ENCODE measurements at places on chromosomes 11 and 22.

DNA sequence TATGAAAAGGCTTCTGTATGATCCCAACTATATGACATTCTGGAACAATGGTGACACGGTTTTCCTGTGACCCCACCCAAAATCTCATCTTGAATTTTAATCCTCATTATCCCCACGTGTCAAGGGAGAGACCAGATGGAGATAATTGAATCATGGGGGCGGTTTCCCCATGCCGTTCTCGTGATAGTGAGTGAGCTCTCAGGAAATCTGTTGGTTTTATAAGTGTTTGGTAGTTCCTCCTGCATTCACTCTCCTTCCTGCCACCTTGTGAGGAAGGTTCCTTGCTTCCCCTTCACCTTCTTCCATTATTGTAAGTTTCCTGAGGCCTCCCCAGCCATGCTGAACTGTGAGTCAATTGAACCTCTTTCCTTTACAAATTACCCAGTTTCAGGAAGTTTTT is 53.1 kb upstream of the TSPAN18 start:
- no peak for DNase-seq

- no peak for DNase-seq
Measured at GRCh38 chr11:80103142-80103859, 662.5 kb upstream of the TENM4 start.

DNA sequence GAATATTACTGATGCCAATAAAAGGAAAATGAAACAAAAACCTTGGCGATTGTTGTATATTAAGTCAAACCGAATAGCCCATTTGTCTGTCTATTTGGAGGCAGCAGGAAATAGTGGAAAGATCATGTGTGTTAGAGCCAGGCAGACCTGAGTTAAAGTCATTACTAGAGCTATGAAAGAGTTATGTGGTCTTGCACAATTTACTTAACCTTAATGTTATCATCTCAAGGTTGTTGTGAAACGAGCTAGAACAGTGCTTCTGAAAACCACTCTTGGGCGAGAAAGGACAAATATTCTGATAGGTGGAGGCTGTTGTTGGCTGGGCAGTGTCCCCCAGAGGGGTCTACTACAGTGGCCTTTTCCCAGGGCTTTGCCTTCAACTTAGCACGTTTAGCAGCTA is 60.0 kb upstream of the NUP160 start:
- no peak for DNase-seq

GRCh38 chr11:110897035-110897434 is 184.8 kb upstream of the ARHGAP20 start:
- no peak for DNase-seq

DNA sequence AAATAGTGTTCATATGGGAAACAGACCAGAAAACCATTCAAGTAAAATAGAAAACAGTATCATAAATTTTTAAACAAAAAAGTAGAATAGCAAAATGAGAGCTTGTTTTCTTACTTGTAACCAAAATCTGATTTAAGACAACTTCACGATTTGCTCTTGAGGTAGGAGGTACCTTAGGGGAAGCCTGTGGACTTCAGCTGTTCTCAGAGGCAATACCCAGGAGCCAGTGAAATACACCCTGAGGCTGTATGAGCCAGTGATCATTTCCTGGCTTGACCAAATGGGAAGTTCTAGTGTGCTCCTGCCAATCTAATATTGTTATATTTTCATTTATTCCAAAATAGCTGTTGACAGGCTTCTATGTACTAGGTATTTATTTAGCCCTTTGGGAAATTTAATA is 104.8 kb downstream of the ARHGAP42 start:
- DNase-seq, result no peak

DNA sequence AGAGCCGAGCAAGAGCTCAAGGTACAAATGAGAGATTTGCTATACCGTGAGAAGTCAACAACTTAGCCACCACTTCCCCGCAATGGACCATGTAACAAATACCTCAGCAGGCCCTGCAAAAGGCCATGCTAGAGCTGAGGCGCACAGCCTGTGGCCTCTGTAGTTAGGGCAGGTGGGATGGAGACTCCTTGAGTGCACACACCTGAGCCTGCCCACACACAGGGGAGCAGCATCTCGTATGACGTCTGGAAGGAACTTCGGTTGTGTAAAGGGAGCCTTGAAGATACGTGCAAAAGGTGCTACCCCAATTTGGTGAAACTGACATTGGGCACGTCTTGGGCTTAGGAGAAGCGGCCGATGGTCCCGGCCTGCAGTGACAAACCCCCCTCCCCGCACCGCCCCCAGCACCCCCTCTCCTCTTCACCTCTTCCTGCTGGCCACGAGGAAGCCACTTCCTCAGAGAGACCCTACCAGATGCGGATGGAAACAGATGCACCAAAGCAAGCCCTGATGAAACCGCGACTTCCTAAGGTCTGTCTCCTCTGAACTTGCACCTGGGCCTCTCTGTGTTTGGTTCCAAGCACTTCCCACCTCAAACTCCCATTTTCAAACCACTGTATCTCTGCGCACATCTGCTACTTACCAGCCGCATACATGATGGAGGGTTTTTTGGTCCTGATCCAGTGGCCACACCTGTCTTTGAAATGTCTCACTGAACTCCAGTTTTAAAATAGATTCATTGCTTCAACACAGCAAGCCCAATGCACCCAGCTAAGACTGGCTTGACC is 10.6 kb downstream of the CDPF1 start:
- no peak for DNase-seq

GRCh38 chr11:40337118-40337517 is 1122.3 kb downstream of the LRRC4C start:
- DNase-seq, result no peak

GRCh38 chr11:123588117-123588863 is 66.1 kb downstream of the SCN3B start:
- no peak for DNase-seq

- DNase-seq, result no peak
Measured at GRCh38 chr11:8610532-8611116, 16.6 kb upstream of the STK33 start.

- no peak for DNase-seq
Measured at GRCh38 chr11:66157182-66157864, 87.3 kb downstream of the PACS1 start.

- DNase-seq, result no peak
Measured at GRCh38 chr22:29994027-29994715, 86.1 kb upstream of the HORMAD2 start.

GRCh38 chr11:80432057-80432456 is 991.2 kb upstream of the TENM4 start:
- no peak for DNase-seq

DNA sequence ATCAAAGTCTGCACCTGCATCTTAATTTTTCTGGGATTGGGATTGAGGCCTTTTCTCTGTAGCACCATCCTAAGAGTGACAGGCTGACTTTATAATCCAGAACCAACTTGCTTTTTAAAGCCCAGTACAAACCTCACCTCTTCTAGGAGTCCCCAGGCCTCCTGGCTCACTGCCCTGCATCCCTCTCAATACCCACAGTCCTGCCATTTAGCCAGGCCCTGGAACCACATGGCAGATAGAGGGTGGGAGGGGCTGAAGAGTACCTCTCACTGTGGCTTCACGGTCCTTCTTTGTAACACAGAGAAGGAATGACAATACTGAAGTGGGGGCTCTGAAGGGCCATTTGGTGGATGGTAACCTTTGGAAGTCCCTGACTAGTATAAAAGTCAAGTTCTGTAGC is 63.5 kb upstream of the PHOX2A start:
- DNase-seq, result no peak

DNA sequence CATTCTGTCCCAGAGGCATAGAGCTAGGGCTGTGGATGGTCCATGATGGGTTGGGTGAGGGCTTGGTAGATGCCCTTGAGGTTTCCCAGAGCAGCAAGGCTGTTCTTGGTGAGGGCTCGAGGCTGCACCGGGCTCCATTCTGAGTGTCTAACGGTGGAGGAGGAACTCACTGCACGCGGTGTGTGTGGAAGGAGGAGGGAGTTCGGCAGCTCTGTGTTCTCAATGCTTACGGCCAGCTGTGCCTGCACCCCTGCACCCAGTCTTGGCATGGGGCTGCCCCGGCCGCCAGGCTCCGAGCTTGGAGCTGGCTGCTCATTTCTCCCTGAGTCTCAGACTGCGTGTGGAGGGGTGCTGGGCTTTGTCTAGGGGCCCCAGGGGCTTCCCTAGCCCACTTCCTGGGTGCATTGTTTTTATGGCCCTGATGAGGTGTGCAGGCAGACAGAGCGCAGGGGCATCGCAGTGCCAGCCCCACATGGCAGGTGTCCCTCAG is 1247.1 kb downstream of the BRD1 start:
- no peak for DNase-seq

GRCh38 chr22:45551310-45552016 is 48.8 kb downstream of the FBLN1 start:
- DNase-seq, result no peak

GRCh38 chr11:44885919-44886789 is 64.5 kb downstream of the TP53I11 start:
- no peak for DNase-seq

DNA sequence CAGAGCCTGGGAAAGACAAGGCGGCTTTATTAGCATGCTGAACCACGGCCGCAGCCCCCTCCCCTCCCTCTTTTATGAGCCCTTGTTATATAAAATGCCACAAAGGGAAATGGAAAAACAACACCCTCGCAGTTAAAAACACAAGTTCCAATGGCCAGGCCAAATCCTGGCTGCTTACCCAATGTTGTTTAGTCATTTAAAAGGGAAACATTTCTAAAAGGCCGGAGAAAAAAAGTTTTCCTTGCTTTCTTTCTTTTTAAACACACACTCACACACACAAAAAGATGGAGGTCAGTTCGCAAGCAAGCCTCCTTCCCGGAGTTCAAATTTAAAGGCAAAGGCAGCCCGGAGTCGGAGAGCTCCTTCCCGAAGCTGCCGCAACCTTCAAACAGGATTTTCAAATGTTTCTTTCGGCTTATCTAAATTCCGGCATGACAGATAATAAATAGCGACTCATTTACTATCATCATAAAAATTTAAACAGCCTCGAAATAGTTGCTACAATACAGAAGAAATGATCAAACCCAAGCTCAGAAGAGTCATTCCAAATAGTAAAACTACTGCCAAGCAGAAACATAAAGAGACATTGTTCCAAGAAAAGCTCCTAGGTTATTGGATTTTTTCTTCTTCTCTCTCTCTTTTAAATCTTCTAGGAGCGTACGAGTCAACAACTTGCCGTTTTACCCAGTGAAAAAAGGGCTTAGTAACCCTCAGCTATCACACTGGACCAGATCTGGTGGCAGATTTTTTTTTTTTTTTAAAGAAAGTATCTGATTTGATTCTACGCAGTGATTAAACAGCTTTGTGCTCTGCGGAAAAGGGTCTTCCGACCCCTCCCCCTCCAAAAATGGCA is 3.5 kb downstream of the PHF21B start:
- DNase-seq, result no peak

DNA sequence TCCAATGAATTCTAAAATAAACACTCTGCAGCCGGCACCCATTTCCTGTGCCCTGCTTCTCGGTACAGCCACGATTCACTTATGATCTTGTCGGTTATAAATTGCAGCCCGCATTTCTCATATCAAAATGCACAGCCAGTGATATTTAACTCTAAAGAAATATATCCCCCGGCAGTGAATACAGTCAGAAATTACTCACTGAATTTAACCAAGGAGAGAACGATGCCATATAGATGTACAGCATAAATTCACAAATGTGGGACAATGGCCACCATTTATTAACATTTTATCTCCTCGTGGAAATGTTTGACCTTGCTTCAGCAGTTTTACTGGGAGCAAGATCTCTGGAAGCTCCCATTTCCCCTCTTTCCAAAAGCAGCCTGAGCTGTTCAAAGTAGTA is 1517.8 kb downstream of the BRD1 start:
- DNase-seq, result no peak

DNA sequence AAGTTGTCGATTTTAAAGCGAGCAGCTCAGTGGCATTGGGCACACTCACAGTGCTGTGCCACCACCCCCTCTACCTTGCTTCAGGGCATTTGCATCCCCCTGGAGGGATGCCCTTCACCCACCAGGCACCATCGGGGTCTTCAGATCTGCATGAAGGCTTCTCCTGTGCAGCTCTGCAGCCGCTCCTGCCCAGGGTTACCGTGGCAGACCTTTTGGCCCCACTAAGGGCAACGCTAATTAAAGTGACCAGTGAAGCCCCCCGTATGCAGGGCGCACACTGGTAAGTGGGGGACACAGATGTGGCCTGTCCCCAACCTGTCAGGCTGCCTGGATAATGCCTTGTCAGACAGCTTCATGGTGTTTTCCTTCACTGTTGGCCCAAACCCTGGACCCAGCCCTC is 1117.7 kb downstream of the BRD1 start:
- no peak for DNase-seq

- no peak for DNase-seq
Measured at GRCh38 chr22:39179401-39179827, 26.9 kb upstream of the CBX7 start.

DNA sequence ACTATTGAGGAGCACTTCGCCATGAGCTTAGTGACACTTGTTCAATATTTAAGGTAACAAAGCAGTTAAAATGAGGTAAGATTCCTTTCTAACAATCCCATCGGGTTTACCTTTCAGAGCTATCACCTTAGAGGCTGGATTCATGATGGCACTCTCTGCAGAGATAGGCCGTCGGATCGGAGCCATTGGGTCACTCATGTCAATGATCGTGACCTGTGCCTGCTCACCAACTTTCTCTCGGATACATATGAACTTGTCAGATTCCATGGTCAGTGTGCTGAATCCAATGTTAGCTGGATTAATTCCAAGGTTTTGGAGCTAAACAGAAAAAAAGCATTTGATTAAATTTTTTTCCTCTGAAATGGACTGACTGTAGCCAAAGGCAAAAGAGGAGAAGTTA is 16.0 kb downstream of the CLTCL1 start:
- no peak for DNase-seq

DNA sequence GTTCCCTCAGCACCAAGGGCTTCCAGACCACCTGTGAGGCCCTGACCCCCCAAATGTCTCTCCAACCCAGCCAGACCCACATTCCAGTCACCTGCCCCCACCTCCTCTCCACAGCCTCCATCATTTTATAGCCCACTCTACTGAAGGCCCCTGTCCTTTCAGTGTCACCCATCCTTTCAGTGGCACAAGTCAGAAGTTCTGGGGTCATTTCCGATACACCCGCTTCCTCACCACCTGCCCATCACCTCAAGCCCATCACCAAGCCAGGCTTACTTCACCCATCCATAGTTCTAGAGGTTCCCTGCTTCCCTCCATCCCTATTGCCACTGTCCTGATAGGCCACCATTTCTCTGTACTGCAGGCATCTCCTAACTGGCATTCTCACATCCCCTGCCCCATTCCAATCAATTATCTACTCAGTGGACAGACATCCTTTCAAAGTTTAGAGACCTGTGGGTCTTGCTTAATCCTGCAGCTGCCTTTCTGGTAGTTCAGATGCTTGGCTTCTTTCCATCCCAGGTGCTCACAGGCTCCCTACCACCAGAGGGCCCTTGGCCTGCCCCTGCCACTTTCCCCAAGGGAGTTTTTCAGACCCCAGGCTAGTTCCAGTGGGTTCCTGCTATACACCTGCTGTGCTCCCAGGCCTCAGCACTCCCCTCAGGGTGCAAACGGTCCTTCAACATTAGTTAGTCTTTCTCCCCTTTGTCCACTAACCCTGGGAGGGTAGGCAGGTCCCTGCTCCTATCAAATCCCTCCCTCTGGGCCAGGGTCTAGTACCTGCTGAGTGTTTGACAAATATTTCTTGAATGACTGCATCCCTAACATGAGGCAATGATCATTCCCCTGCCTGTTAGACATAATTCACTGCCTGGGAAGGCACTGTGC is 7.6 kb downstream of the KCNQ1OT1 start:
- DNase-seq, result no peak

GRCh38 chr11:86625981-86626380 is 46.4 kb downstream of the ME3 start:
- DNase-seq, result no peak

All from activated CD4-positive, alpha-beta T cell treated with anti-CD3 and anti-CD28 coated beads for 1 hour (primary cell).